ENCODE measurements at places on chromosomes 13 and 19.

GRCh38 chr19:38386971-38387549 is 774 bp downstream of the GGN start:
- no peak for DNase-seq

- no peak for DNase-seq
Measured at GRCh38 chr13:50126263-50126992, 111.2 kb downstream of the KCNRG start.

DNA sequence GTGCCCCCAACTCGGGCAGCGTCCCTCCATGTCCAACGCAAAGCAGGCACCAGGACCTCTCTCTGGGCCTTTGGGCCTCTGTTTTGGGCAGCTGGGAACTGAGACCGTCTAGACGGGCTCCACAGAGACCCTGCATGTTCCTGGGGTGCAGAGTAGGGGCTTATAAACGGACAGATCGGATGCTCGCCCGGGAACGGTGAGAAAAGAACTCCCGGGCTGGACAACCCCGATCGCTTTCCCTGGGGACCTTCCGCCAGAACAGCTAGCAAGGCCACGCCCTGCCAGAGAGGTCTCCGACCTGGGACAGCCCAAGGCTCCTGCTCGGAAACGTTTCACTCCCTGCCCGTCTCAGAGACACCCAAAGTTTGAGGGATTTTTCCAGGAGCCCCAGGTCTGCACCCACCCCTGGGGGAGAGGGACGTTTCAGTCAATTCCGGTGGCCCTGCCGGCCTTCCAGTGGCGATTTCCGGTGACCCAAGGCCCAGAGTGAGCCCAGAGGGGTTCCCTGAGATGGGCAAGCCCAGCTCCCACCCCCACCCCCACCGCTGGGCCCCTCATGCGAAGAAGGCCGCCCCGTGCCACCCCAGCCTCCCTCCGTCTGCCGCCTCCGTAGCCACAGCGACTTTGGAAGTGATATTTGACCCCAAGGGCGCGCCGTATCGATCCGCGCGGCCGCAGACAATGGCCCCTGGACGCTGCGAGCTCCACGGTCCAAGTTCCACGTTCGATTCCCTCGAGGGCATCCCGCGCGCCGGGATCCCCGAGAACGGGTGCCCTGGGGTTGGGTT is 1.7 kb downstream of the NR2F6 start:
- no peak for DNase-seq

DNA sequence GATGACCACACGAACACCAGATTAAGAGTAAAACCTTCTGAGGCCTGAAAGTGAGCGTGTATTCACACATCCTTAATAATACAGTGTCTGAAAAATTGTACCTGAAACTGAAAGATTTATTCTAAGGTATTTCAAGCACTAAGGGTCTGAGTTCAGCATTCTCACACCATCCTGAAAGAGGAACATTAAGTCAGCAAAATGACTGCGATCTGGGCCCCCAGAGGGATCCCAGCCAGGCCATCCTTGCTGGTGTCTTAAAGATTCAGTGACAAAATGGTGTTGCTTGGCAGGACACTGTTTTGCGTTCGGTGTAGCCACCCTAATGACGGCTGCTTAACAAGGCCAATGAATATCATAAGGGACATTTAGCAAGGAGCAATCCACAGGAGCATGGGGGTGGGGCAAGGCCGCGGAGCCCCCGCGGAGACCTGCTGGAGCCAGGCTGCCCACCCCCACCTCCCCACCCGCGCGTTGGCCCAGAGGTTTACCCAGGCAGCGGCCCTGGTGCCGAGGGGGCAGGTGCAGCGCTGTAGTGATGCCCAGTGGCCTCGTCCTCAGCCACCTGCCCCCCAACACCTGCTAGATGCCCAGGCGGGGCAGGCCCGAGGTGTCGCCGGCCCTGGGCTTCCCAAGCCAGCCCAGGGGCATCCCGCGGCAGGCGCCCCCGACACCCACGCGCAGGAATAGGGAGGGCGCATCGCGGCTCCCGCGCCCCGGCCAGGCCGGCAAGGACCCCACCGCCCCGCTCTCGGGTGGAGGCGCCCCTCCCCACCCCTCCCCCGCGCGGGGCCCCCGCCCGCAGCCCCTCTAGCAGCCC is 742 bp downstream of the NALCN start:
- DNase-seq = no peak

GRCh38 chr19:13906521-13906904 is 512 bp downstream of the CC2D1A start:
- no peak for DNase-seq

DNA sequence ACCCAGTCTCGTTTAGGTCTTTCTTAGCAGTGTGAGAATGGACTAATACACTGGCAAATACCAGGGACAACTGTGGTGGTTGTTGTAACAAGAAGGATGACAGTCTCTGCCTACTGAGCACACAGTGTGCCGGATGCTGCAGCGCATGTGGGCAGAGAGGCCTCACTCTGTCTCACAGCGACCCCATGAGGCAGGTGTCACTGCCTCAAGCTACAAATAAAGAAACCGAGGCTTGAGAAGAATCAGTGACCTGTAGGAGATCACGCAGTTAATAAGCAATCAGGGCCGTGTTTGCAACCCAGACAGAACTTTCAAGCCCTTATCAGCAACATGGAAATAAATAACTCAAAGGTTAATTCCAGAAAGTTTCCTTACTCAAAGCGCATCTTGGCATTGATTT is 40.5 kb upstream of the GAS6 start:
- DNase-seq = no peak

GRCh38 chr19:38216785-38217641 is 7.0 kb downstream of the DPF1 start:
- DNase-seq = no peak

DNA sequence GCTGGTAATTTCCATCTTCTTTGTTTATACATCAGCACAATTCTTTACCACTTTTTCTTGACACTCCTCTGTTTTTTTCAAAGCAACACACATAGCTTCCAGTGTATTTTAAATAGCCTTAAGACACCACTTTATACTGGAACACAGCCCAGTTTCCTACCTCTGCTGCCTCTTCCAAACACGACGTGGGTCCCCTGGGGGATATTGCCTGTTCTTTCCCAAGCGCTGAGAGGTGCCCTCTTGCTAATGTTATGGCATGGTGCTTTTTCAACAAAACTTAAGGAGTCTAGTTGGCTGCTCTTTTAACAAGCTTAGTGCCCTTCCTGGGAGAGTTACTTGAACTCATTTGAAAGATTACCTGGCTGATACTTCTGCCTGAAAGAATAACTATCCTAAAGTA is 112.7 kb downstream of the OLFM4 start:
- DNase-seq = no peak

DNA sequence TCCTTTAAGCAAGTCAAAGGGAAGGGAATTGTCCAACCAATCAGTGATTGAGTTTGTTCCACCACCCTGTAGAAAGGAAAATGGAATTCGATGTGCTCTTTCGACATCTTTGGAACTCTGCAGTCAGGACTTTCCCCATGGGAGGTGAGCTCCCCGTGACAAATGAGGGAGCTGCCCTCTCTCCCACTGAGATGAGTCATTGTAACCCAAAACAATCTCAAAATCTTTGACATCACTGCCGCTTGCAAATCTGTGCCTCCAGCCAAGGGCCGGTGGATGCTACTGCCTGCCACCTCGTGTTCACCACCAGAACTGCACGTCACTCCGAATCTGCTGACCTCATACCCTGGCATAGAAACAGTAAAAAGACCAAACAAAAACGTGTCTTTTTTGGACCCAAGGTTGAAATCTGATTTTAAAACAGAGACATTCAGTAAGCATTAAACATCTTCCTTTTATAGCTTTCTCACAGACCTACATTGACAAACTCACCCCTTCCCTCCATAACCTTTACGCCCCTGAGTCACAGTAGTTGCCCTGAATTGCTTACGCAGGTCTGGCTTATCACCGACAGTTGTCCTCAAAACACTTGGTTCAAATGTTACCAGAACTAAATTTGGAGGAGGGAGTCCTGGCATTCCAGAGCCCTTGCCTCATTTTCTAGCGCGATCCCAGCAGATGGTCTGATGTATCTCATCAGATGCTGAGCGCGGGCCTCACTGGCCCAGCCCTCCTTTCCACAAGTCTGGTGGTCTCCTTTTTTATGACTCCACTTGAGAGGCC is 105.2 kb downstream of the COL4A2 start:
- DNase-seq = no peak

DNA sequence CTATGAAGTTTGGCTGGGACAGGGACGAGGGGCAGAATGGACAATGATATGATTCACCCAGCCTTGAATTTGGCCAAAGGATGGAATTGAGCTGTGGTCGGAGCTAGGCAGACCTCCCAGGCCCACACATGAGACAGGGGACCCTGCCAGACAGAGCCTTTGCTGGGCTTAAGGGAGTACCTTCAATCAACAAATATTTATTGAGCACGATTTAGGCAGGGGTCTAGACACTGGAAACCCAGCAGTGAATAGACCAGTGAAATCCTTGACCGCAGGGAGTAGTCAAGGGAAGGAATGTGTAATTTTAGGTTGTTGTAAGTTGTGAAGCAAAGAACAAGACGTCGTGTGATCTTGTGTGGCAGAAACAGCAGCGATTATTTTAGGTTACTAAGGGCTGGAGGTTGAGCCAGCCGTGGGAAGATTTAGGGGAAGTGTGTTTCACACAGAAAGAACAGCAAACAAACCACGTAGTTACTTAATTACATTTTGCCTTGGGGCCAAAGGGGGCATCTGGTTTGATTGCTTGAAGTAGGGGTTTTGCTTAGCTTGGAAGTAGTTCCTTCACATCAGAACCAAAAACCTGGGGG is 16.9 kb upstream of the AP1M2 start:
- no peak for DNase-seq

DNA sequence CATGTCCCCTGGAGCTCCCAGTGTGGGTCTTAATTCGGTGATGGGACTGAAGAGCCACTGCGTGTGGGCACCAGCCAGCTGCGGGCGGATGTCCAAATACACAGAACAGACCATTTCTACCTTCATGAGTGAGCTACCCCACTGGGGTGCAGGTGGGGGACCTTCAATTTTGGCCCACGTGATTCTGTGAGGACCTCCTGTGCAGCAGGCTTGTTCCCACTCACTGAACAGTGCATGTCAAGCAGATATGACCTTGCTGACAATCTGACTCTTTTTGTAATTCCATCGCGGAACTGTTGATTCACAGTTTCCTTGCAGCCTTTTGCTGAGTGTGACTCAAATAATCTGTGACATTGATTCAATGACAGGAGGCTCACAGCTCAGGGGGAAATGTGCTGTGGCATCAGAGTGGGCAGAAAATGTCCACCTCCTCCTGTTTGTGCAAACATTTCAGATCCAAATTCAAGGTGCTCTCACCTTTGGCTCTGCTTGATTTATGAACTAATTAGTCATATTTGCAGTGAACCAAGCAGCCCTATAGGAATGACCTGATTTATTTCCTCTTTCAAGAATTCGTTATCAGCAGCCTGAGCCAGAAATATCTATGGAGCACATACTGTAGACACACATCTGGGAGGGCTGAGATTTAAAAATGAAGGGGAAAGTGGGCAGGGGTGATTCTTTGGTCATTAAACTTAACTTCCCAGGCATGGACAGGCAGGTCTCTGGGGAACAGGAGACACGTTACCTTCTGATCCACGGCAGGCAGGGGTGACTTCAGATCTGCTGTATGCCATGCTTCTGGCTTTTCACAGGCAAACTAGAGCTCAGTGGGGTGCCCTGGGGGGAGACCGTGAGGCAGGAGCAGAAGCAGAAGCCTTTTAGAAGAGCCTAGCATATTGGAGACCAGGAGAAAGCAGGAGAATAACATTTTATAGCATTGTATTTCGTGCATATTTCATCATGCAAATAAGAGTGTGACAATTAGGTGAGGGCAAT is 170.0 kb upstream of the KL start:
- no peak for DNase-seq

GRCh38 chr13:39379118-39379517 is 223.9 kb downstream of the LHFPL6 start:
- DNase-seq = no peak

DNA sequence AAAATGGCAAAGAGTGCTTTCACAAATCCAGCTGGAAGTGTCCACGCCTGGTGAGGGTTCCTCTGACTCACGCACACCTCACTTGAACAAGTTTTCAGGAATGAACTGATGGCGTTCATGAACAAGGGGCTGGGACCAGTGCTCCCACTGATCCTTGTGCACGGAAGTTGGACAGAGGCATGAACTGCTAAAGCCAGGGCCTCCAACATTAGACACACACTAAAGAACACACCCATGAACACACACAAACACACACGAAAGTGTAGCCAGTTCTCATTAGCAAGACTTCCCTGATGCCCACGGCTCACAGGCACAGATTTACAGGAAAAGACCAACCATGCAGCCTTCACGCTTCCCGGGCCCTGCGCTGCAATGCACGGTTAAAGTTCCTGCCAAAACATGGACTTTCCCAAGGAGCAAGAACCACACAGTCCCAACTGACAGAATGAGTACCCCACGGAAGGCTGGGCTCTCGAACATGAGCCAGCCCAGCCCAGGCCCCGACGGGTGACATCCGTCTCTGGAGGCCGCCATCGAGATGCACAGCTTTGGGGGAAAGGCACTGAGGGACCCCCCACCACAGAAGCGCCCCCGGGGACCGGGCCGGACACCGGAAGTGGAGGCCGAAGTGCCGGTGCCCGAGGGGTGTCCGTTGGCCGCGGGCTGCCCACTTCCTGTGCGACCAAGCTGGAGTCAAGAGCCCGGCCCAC is 808 bp downstream of the DNMT1 start:
- no peak for DNase-seq

GRCh38 chr19:44726465-44726864 is 22.0 kb upstream of the BCL3 start:
- no peak for DNase-seq

GRCh38 chr13:88544836-88545235 is 873.7 kb downstream of the SLITRK5 start:
- DNase-seq = no peak

DNA sequence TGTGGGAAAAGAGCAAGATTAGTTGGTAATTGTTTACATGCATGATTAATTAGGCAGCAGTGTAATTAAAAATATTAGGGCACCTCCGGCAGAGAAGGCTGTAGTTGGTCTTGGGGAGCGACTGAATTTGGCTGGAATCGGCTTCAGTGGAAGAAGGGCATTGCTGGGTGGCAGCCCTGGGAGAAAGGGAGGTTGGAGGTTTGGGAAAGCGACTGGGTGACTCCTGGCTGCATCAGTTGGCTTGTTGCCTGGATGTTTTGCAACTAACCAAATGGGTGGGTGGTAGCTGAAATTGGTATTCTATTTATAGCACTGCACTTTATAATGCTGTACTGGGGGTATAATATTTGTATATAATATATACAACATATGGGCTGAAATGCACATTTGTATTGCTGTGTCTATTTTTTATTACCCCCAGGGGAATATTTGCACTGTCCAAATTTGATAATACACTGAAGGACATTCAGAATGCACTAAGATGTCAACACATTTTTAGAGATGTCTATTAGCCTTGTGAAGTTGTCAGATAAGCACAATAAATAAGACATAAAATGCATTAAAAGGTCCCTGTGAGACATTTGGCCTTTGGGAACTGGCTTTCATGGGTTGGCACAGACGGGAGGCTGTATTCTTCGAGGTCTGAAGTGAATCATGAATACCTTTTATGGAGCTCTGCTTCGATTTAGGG is 1.7 kb downstream of the B3GLCT start:
- DNase-seq = no peak

GRCh38 chr19:38666663-38667511 is 19.4 kb downstream of the ACTN4 start:
- DNase-seq = no peak
